ENCODE measurements at places on chromosomes 11 and 22.

GRCh38 chr11:38510041-38510440 is 1912.0 kb upstream of the RAG2 start:
- no peak for DNase-seq

GRCh38 chr11:70824605-70825245 is 426.4 kb downstream of the CTTN start:
- no peak for DNase-seq

GRCh38 chr11:65496304-65497140 is 2.3 kb upstream of the MALAT1 start:
- DNase-seq = no peak

GRCh38 chr11:59186130-59186594 is 14.2 kb downstream of the DTX4 start:
- DNase-seq = no peak

GRCh38 chr22:50443801-50444625 is 30.8 kb downstream of the SBF1 start:
- DNase-seq = no peak
